ENCODE measurements at places on chromosomes 6 and 20.
A peak's percentile ranks its signal among the peaks of the same experiment; 100 is the strongest.

DNA sequence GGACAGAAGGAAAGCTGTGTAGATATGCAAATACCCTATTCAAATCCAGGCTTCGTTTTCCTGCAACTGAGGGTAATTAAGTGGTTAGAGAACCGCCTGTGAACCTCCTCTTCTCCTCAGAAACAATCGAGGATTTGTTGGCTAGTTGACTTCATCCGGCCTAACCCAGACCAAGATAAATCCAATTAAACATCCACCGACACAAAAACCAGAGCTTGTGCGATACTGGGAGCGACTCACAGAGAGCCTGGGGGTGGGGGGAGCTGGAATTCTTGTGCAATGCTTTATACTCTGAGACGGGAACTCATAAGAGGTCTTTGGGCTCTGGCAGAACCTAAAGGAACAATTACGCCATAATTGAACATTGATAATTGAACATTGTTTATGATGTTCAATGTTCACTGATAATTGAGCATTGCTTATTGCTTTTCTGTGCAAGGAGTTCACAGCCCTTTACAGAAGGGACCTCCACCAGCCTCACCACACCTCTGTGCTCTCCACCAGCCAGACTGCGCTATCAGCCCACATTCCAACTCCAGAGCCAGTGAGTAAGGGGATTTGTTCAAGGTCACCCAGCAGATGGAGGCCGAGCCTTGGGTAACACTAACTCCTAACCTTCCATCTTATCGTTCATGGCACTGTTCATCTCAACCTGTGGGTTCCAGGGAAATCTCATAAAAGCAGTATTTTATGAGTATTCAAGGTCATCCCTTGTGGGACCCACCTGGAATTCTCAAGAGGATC is 429.6 kb upstream of the JARID2 start:
- no peak for DNase-seq

DNA sequence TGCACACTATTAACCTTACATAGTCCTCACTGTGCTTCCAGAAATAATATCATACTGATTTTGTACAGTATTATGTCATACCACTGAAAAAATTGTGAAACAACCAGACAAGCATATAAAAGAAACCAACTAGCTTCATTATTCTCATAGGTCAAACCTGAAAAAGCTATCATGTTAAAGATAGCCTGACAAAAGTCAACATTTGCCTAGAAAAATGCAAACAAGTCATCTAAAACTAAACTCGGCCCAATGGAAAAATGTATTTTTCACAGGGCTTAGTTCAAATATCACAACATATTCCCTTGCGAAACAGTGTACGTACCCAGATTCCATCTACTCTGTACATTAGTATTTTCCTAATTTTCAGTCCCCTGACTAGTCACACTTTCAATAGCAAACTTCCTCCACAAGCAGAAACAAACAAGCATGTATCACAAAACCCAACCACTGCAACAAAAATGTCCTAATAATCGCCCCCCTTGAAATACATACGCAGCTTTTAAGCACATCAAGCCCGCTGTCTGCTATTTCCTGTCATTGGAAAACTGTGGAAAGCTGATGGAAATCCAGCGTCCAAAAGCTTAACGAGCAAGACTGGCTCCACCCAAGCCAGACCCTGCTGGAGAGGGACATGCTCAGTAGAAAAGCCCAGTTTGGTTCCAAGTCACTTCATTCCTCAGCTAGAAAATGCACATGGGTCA is 93.1 kb downstream of the EPB41L2 start:
- DNase-seq = no peak

DNA sequence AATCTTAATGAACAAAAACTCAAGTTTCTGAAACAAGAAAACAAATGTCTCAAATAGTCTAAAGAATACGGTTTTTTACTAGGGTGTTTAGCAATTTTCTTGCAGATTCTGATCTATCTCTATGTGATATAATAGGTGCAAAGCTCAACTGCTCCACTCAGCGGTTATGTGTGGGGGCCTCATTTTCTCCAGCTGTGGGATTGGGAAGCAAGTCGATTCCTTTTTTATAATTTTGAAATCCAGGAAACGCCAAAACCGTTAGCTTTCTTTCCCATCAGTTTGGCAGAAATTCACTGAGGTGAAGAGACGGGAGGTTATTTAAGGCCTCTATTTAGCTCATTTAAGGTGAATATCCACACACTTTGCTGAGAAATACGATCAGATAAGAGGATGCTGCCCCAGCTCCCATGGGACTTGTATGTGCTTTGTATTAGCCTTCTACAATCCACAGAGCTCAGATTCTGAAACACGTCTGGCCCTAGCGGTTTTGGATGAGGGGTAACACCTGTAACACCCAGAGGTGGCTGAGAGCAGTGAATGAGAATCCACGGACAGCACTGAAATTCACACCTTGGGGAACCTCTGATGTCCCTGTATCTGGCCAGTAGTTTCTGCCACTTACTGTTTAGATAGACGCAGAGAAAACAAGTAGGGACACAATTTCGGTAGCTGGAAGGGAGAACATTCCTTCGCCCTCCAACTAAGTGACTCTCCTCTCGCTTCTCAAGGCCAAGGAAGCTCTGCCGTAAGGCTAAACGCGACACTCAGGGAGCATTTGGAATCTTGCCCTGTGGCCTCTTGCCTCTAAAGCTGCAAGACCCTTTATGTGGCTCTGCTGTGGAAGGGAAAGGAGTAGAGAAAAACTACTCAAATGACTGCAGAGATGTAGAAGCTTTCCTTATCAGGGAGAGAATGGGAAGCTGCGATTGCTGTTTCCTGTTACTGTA is 6.5 kb upstream of the BCAS4 start:
- no peak for DNase-seq

DNA sequence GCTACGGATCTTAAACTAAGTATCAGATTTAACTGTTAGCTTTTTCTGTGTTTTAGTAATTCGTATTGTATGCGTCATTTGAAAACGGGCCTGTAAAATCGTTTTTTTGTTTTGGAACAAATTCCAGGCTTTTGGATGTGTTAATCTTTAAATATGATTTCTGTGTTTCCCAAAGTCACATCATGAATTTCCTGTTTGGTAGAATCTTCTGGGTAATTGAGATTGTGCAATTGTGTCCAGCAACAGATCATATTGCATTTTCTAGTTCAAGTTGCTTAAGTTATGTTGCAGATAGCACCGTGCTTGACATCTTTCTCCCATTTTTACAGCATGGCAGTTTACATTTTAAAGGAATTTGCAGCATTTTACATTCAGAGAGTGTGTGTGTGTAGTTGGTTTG is 1.9 kb downstream of the MAPK14 start:
- DNase-seq = no peak

DNA sequence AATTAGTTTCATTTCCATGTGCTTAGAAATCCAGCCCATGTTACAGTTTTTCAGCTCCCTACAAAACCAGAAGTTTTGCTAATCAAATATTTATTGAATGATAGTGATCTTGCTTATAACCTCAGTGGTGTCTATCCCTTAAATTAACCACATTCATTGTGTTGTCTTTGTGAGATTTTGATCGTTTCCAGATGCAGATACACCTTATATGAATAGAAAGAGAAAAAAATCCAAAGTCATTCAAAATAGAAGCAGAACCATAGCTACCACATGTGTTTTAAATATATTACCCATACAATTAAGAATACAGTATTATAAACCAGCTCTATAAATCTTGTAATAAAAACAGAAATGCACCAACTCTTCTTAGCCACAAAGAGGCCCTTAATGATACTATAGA is 60.6 kb upstream of the RREB1 start:
- DNase-seq = no peak

DNA sequence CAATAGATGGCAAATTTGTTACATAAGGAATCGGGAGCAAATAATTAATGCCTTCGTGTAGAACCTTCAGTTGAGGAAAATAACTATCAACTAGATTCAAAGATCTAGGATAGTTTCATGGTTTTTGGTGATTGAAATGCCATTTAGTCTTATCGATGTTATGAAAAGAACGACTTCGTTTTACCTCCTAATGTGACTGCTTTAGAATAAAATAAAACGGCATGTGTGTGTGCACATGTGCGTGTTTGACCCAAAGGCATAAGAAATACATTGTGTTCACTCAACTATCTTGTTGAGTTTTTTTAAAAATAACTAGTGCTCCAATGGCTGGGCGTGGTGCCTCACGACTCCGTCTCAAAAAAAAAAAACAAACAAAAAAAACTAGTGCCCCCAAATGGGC is 37.6 kb downstream of the ZBTB2 start:
- no peak for DNase-seq

DNA sequence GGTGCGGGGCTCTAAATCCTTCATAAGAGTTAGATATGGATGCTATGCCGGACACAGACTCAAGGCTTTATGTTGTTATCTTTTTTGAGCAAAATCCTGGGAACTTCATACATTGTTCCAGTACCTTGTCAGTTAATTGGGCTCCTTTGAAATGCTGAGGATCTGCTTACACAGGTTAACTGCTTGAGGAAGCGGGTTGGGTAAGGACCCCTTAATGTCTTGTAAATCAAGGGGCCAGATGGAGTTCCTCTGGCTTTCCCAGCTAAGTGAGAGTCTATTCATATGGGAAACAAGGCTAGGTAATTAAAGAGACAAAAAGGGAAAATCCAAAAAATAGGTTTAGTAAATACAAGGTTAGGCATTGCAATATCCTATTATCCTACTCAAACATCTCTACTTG is 141.5 kb downstream of the OR2B2 start:
- no peak for DNase-seq

- no peak for DNase-seq
These were observed 17.3 kb downstream of the PLN start for GRCh38 chr6:118565311-118565960.

DNA sequence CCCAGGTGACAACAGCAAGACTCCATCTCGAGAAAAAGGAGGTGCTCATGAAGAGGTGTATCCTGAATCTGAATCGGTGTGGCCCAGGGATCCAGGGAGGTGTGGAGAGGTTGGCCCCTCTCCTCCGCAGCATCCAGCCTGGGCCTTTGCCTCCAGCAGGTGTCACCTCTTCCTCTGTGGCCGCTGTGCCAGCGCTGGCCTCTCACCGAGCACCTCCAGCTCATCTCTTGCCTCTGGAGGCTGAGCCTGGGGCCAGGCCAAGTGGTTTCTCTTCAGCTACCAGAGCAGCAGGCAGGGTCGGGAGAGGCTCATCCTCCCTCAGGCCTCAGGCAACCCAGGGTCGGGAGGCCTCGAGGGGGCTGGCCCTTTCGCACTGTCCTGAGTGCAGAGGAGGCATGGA is 1.2 kb upstream of the COL20A1 start:
- DNase-seq = no peak

DNA sequence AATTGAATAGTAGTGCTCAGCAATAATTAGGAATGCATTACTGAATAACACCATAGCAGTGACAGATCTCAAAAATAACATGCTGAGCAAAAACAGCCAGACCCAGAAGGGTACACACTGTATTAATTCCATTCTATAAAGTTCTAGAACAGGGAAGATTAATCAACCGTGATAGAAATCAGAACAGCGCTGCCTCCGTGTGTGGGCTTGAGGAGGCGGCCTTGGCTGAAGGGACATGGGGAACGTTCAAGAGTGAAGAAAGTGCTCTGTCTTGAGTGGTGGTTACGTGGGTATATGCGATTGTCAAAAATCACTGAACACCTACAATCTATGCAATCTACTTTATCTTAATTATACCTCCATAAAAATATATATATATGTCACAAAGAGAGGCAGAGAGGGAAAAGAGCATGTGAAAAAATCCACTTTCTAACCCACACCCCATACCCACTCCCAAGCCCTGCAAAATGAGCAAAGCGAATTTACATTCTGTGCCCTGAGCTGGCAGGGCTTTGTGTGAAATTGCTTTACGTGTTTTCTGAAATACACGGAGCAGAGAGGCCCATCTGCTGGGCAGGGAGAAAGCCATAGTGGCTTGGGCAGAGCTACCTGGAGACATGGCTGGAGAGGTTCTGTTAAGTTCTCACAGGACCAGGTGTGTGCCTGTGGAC is 74.4 kb downstream of the NFATC2 start:
- no peak for DNase-seq

- DNase-seq = no peak
These were observed 18.0 kb upstream of the PACSIN1 start for GRCh38 chr6:34447910-34448309.

- no peak for DNase-seq
These were observed 39.1 kb downstream of the EPB41L2 start for GRCh38 chr6:131023834-131024504.

DNA sequence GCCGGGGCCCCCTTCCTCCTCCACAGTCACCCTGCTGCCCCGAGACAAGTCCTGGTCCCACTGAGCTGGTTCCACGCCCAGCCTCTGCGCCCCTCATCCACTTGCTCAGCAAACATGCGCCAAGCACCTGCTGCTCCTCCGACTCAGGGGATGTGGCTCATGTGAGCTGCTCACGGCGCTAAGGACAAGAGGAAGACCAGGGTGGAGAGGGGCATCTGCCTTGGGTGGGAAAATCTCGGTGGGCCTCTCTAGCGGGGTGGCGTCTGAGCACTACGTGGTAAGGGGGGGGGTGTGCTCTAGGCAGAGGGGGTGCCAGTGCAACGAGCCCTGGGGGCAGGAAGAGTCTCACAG is 4.5 kb downstream of the LAMA5 start:
- no peak for DNase-seq

- no peak for DNase-seq
These were observed 72.9 kb downstream of the TOX2 start for GRCh38 chr20:43987531-43987930.

GRCh38 chr6:25100288-25100687 is 164.5 kb upstream of the RIPOR2 start:
- DNase-seq = no peak

DNA sequence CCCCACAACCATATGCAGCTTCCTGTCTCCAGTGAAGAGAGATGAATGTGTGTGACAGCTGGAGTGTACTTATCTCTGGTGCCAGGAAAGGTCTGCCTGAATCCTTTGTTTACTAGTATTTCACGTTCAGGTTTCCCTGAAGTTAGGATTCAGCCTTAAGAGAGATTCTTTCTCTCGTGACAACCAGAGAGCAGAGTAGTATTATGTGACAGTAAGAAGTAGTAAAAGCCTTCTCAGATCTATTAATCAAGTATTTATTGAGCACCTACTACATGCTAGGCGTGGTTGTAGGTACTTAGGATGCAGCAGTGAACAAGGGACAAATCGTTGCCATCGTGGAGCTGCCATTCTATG is 949 bp downstream of the KIFC1 start:
- DNase-seq = no peak

- no peak for DNase-seq
These were observed 3.8 kb downstream of the RIN2 start for GRCh38 chr20:19761841-19762240.

DNA sequence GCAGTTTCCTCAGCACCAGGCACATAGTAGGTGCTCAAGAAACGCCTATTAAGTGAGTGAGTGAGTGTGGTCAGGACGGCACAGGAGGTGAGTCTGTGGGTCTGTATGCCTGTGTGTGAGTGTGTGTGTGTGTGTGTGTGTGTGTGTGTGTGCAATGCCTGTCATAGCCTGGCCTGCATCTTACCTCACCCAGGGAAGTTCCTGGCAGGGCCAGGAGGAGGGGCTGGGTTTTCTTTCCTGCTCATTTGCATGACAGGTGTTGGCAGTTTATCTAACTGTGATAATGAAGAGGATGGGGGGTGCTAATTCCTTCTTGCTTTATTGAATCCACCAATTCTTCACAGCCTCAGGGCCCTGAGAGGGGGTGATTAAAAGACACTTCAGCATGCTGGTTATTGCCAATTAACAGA is 146.7 kb upstream of the MLN start:
- no peak for DNase-seq

- peak; percentile 61 for DNase-seq
These were observed 105.4 kb downstream of the PERP start for GRCh38 chr6:138001750-138002349.

Measured in activated CD4-positive, CD25-positive, alpha-beta regulatory T cell treated with anti-CD3 and anti-CD28 coated beads, Interleukin-2, amount 50 U/mL, for 72 hours (primary cell).